Jurkat, Clone E6-1 (cell line): ENCODE measurements at places on chromosomes 2 and 18.

DNA sequence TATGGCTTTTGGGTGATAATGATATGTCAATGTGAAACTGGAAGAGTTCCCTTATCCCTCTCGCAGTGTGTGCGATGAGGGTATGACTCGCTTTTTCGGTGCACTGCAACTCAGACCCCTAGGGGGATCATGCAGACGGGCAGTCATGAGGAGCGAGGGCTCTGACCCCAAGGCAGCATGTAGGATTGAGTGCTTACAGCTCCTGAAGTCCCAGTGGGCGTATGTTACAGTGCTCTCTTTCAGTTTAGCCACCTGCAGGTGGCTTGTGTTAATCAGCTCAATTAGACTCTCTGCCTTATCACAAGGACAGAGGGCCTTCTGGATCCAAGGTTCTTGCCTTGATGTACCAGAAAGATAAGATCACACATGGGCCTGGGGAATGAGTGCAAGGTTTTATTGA is 1269.9 kb upstream of the GYPC start:
- no peak for DNase-seq

DNA sequence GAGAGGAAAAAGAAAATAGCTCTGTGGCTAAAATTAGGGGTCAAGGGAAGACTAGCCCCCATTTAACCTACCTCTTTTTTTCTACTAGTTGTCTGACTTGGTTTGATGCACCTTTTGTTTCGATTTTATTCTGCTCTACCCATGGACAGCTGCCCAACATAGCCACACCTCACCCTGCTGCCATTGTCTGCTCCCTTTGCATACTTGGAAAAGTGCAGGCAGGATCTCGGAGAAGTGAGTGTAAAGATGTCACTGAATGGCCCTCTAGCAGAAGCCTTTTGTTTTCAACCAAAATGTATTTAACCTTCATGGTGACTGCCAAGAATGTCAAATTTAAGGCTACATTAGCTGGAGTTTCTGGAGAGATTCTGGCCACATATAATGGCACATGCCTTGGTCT is 62.9 kb downstream of the SETBP1 start:
- no peak for DNase-seq

- no peak for DNase-seq
These were observed 18.8 kb downstream of the TACR1 start for GRCh38 chr2:75180476-75180875.

GRCh38 chr18:76398295-76398694 is 96.7 kb downstream of the ZNF516 start:
- no peak for DNase-seq

- no peak for DNase-seq
These were observed 105.9 kb upstream of the SH3BP4 start for GRCh38 chr2:234845602-234846590.

DNA sequence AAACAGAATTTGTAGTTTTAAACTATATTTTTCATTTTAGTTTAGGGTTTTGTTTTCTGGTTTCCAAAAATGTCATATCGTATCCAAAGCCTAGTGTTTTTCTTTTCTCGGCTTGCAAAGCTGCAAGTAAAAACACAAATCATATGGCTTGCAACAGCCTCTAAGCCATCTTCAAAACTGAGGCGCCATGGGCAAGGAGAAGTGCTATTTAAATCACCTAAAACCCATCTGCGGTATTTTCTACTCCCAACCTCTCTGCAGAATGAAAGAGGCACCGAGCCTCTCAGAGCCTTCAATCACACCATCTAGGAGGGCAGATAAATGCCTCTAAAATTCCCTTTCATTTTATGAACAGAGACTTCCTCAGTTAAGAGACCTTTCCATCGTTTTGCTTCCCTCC is 25.2 kb downstream of the FECH start:
- no peak for DNase-seq

DNA sequence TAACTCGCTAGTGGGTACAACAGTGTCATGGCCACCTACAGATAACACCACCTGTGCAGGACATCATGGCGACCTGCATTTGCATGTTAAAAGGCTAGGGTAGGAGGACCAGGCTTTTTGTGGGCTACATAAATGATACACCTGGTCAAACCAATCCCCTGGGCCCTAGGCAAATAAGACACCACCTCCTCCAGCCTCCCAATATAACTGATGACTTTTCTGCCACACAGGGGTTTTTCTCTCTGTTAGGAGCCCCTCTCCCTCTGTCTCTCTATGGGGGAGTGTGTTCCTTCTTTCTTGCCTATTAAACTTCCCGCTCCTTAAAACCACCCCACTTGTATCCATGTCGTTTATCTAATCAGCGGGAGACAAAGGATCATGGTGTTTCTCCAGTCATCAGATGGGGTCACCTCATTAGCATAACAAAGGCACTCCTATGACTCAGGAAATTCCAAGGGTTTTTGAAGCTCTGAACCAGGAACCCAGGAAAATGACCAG is 10.8 kb upstream of the BUB1 start:
- no peak for DNase-seq

GRCh38 chr2:82599021-82599420 is 1860.1 kb downstream of the SUCLG1 start:
- no peak for DNase-seq

DNA sequence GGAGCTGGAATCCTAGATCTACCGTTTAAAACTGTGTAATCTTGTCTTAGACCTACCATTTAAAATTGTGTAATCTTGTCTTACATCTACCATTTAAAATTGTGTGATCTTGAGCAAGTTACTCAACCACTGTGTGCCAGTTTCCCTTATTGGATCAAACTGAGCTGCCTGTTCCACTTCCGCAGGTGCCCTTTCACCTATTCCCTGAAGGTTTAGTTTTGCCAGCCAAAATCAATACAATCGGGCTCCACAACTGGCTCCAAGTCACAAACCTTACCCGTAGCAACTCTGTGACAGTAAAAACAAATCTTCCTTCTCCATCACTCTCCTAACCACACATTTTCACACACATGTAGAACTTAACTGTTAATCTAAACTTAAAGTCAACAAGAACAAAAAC is 20.1 kb downstream of the DOCK10 start:
- DNase-seq = no peak

DNA sequence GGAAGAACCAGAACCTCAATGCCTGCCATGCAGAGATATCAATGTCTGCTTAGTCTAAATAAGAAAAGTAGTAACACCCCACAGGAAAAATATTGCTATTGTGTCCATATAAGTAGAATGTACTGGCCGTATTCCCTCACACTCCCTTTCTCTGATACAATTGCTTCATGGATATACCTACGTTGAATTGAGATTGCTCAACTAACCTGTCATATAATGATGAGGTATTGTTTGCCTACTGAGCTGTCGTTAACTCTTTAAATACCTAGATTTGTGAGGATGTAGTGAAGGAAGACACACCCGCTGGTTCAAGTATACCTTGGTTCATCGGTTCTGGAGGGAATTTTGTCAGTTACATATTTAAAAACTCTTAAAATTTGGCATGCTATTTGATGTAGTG is 480.7 kb upstream of the TCF4 start:
- no peak for DNase-seq

GRCh38 chr2:215970425-215970824 is 42.9 kb downstream of the MREG start:
- no peak for DNase-seq

- DNase-seq = no peak
These were observed 118.4 kb downstream of the BCL2L11 start for GRCh38 chr2:111239107-111239506.

DNA sequence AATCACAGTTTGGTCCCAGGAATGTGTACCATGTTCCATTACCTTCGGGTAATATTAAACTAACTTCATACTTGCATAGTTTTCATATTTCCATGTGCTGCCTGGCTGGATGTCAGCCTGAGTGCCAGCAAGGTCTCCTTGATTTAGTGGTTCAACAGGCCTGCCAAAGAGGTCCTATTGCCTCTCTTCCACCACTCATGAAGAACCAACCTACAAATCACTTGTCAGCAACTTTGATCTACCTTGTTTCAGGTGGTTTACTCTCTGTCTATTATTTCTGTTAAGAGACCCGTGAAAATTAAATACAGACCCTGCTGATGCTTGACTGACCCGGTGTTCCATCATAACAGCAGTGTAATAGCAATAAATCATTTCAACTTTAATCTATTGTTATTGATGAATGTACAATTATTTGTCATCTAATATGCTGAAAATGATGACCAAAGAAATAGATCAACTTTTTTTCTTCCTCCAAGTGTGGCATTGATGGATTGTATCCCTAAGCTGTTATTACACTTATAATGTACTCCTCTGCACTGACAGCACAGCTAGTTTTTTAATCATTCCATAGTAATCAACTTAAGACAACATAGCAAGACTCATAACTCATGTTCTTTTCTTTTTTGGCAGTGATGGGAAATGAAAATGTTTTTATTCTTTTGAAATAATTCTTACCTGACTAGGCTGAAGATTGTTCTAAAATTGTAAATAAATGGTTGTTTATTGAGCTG is 1220.2 kb upstream of the ACVR2A start:
- DNase-seq = no peak

DNA sequence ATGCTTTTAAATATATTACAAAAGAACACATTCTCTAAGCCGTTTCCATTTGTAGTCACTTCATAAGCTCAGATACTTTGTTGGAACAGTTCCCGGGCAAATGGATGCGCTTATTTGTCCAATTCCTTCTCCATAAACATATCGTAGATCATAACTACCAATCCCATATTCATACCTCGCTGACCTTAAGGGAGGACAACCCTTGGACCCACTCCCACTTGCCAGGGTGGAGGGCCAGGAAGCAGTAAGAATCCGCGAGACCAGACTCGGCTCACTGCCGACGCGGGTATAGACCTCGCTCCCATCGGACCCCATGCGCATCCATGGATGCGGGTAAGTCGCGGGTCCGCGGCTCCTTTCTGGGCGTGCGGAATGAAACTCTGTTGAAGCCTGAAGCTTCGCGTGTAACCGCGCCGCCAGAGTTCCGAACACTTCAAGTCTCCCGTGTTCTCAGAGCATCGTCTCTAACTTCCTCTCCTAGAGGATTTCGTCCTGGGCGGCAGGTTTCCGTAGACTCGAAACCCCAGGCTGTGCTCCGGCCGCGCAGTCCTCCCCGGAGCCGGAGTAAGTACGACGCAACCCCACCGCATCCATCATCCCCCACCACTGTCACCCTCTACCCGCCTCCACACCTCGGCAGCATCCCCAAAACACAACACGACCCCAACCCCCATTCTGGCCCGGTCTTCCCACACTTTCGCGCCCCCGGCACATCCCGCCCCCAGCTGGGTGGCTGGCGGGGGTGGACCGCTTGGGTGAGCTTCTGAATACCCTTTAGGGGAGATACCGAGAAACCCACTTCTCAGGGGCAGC is 1.1 kb downstream of the DSC3 start:
- DNase-seq = no peak

- DNase-seq = no peak
These were observed 66.9 kb downstream of the BCL11A start for GRCh38 chr2:60486551-60486950.

DNA sequence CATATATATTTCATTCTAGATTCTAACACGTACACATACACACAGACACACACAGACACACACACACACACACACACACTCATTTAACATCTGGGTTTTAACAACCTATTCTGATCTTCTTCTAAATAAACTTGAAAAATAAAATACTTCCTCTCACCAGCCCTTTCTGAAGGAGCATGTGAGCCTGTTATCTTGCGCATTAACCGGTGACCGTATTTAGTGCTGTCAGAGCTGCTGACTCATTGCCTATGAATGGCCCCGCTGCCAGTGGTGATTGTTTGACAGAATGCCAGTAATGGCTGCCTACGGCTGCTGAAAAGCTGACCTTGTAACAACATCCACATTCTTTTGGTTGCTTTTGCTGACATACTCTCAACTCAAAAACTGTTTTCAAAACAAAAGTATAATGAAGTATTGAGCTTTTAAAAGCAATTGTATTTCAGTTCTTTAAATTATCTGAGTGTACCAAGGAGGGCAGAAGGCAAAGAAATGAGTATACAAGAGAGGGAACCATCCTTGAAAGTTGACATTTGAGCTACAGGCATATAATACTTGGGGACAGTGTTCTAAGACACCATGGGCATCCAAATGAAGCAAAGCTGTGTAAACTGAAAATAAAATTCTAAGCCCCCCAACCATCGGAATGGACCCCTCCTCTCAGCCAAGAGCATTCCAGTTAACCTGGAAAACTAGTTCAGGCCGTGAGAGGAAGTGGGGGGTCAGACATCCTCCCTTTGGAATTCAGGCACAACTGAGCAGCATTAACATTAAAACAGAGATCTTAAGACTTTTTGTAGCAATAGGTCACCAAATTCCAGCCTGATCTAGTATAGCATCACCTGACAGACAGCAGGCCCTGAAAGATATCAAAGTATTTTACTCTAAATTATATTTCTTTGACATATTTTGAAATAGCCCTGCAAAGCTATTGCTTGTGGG is 50.2 kb upstream of the DTNA start:
- DNase-seq = no peak

- no peak for DNase-seq
These were observed 52.0 kb downstream of the CXCR4 start for GRCh38 chr2:136065907-136066306.

GRCh38 chr2:83650898-83651297 is 808.2 kb downstream of the SUCLG1 start:
- no peak for DNase-seq

DNA sequence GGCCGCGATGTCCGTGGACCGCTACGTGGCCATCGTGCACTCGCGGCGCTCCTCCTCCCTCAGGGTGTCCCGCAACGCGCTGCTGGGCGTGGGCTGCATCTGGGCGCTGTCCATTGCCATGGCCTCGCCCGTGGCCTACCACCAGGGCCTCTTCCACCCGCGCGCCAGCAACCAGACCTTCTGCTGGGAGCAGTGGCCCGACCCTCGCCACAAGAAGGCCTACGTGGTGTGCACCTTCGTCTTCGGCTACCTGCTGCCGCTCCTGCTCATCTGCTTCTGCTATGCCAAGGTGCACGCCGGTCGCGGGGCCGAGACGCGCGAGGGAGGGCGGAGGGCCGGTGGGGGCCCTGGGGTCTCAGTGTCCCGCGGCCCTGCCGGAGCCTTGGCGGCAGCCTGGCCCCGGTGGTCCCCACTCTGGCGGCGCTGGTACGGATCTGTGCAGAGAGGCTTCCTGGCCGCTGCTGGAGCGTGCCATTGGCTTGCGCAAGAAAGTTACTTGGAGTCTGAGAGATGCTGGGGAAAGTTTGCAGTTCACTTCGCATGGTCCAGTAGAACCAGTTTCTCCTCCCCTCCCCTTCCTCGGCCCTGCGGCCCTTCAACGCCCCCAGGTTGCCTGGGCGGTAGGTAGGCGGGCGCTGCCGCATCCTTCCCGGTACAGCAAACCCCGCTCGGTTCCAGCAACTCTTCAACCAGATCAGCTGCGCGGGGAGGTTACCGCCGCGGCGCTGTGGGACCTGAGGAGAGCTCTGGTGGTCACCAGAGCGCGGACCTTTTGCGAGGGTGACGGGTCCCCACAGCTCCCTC is 1.5 kb downstream of the GALR1 start:
- no peak for DNase-seq
